ENCODE measurements at places on chromosomes 1 and 21.

DNA sequence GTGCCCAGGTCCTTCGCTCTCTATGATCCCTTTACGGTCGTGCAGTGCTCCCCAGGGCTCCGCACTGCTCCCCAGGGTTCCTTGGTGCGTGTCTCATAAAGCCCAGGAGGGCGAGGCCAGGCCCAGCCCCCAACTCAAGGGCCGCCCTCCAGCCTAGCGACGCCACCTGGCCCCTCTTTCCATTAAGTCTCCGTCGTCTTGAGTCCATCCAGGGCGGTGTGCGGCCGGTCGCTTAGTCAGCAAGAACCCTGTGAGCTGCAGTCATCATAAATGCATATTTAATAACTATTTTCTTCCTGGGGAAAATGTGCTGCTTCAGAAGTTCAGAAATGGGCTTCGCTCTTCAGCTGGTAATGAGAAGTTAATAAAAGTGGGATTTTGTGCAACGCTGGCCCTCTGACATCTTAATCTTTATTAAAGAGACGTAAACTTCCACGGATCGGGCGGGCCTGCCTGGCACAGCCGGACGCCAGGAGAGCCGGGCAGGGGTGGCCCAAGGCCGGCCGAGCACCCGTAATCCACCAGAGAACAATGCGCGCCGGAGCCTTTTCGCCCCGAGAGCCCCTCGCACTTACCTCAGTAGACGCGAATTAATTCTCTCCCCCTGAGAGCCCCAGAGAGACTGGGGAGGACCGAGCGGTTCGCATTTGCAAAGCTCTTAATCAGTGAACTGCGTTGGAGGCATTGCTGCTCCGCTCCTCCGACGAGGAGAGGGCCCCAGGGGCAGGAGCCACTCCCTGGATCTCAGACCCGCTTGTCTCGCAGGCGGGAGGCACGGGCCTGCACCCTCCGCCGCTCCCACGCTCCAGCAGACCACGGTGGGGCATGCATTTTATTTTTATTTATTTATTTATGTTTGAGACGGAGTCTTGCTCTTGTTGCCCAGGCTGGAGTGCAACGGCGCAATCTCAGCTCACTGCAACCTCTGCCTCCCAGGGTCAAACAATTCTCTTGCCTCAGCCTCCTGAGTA lies 188.3 kb upstream of the ARHGEF16 start:
- DNase-seq, result no peak

DNA sequence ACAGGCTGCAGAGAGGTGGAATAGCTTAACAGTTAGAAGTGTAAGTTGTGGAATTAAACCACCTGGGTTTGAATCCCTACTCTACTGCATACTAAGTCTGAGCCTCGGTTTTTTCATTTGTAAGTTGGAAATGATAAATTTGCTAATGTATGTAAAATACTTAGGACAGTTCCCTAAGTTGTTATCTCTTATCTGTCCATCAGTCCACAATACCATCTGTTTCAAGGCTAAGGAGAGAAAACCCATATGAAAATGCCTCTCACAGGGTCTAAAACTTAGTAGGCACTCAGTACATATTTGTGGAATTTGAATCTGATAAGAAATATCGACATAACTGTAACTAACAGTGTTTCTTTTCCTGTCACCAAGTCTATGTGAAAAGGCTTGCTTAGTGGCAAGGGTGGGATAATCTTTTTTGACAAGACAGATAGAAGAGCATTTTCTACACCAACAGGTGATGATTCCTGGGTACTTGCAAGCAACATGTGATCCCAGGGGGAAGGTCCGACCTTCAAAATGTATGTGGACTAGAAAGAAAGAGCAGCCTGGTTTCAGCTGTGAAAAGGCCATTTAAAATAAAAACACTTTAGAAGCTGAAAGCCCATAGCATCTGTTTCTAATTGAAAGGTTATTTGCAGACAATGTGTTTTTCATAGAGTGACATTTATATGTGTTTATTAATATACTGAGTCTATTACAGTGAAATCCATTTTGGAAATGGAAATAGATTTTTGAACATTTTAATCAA lies 202.9 kb downstream of the HHAT start:
- DNase-seq, result no peak

- no peak for DNase-seq
Measured at GRCh38 chr1:29849038-29849750, 612.9 kb downstream of the PTPRU start.

GRCh38 chr1:160951443-160952128 lies 3.0 kb downstream of the ITLN2 start:
- peak; percentile 19 for DNase-seq

DNA sequence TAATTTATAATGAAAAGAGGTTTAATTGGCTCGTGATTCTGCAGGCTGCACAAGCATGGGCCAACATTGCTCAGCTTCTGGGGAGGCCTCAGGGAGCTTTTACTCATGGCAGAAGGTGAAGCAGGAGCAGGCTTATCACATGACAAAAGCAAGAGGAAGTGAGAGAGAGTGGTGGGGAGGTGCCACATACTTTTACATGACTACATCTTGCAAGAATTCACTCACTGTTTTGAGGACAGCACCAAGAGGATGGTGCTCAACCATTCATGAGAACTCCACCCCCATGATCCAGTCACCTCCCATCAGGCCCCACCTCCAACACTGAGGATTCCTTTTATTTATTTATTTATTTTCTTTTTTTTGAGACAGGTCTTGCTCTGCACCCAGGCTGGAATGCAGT lies 5.5 kb upstream of the PLEKHM2 start:
- no peak for DNase-seq

DNA sequence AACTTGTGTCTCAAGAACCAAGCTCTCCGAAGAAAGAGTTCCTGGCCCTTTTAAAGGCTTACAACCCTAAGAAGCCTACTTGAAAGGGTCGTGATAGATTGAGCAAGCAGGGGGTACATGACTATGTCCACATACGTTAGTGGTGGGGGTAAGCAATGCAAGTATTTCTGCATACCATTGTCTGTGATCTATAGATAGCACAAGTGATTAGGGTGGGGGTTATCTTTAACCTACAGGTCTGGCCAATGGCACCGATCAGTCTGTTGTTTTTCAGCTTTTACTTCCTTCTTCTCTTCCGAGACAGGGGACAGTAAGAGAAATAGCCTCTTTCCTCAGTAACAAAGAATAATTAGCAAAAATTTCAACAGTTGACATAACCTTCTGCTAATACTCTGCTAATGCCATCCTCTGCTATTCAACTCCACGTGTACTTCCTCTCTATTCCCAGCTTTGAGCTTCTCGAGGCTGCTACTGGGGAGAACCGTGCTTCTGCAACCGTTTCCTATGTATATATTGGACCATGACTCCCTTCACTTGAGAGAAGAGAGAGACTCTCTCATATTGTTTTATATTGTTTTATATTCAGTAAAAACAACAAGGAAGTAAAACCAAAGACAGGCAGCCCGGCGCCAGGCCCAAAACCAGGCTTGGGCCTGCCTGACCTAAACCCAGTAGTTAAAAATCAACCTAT lies 727.7 kb upstream of the NCAM2 start:
- DNase-seq, result no peak

DNA sequence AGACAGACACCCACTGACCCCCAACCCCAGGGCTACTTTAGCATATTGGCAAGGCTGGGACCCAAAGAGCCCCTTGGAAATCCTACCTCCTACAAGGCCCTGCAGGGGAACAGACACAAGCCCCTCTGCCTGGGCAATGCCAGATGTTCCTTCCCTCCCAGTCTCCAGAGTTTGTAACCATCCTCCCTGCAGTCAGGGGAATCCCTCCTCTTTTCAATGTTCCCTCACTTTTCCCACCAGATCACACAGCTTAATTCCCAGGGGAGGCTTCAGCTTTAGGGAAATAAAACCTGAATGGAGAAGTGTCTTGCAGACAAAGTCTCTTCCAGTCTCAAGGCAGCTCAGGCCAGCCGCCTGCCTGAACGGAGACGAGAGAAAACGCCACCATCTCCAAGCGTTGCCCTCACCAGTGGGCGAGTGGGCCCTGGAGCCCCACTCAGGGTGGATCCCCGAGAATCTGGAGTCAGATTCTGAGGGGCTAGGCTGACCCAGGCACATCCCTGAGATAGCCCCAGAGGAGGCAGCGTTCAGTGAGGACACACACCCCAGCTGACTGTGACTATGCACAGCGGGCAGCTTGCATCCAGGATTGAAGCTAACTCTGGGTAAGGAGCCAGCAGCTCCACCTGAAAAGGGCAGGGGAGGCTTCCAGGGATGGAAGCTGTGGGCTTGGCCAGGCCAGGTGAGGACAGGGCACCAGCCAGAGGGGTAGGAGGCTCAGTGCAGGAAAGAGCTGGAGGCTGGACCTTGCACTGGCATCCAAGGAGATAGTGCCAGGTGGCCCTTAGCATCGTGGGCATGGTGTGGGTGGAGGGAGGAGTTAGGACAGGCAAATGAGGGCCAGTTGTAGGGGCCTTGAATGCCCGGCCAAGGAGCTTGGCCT lies 44.0 kb upstream of the ZC3H12A start:
- no peak for DNase-seq

- DNase-seq, result no peak
Measured at GRCh38 chr1:233326319-233326718, 1.2 kb upstream of the MAP3K21 start.

DNA sequence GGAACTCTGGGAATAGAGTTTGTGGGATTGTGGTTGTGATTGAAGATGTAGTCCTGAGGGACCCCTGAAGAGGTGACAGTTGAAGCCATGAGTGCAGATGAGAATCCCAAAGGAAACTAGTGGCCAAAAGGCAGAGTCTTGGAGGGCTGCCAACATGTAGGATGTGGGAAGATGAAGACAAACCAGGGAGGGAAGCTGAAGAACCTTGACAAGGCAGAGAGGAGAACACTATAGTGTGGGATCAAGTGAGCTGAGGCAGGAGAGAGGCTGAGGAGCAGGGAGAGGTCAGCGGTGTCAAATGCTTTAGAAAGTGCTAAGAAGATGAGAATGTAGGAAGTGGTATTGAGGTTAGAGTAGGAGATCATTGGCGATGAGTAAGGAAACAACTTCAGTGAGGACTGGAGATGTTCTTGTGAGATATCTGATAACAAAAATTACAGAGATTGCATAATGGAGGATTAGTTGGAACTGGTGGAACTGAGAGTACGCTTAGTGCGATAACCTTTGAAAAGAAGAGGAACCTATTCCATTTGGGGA lies 88.5 kb upstream of the VCAM1 start:
- DNase-seq, result no peak

DNA sequence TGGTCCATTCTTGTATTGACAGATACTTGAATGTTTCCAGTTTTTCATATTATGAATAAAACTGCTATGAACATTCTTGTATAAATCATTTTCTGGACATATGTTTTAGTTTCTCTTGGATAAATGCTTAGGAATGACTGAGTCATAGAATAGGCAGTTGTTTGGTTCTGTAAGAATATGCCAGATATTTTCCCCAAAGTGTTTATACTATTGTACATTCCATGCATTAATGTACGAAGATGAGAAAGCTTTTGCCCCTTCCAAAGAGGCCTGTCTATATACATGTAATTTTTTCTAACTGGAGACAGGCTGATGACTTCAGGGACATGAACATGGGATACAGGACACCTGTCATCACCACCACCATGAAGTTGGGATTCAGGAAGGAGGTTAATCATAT lies 11.3 kb downstream of the NBPF3 start:
- no peak for DNase-seq

- DNase-seq, result no peak
Measured at GRCh38 chr1:225977937-225978748, 21.0 kb downstream of the SDE2 start.
